ENCODE measurements at places on chromosomes 13 and 19.

DNA sequence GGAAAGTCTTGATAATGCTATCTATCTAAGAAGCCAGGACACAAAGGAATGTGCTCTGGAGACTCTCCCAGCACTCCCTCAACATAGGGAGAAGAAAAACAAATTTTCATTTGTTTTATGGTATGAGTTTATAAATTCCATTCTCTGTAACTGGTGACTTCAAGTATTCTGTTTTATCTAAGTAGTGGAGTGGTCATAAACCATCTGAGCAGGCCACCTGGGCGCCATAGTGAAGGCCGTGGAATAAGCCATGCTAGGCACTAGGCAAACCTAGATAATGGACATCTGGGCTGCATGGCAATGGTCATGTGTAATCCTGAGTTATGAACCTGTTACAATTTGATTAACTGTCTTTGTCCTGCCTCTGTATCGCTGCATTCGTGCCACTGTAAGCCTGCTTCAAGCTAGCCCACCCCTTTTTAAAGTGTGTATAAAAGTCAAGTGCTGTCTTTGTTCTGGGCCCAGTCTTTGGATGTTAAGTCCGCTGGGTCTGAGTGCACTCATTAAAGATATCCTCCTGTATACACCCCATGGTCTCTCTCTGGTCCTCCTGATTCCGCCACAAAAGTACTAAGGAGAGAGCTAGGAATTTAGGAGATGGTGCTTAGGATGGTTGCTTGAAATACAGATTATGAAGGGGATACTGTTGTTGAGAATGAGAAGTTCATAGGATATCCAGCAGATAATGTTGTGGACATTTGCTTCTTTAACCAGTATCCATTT is 13.2 kb downstream of the GTF2F2 start:
- DNase-seq: peak; percentile 25

DNA sequence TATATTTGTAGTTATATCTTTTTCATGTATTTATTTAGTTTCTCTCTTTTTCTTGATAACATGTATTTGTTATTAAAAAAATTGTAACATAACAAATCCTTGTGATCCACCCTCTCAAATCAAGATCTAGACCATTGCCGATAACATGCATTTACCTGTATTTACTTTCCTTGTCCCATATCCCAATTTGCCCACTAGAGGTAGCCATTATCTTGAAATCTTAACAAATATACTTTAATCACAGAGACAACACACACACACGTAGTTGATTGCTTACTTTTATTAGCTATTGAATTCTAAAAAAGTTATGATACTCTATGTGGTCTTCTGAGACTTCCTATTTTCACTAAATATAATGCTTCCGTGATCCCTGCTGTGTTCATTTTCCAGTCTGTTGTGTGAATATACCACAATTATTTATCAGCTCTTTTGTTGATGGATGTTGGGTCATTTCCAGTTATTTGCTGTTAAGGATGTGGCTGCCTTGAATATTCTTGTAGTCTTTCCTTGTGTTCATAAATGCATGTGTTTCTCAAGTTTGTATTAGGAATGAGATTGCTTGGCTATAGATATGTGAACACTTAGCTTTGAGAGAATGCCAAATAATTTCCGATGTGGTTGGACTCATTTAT is 31.3 kb upstream of the ZMYM2 start:
- DNase-seq: no peak

GRCh38 chr13:39259371-39260140 is 221.3 kb downstream of the NHLRC3 start:
- no peak for DNase-seq

- DNase-seq: no peak
Observed at GRCh38 chr13:24250376-24251057, 58.9 kb upstream of the C1QTNF9 start.

GRCh38 chr13:98232456-98232855 is 55.4 kb upstream of the RNF113B start:
- no peak for DNase-seq

DNA sequence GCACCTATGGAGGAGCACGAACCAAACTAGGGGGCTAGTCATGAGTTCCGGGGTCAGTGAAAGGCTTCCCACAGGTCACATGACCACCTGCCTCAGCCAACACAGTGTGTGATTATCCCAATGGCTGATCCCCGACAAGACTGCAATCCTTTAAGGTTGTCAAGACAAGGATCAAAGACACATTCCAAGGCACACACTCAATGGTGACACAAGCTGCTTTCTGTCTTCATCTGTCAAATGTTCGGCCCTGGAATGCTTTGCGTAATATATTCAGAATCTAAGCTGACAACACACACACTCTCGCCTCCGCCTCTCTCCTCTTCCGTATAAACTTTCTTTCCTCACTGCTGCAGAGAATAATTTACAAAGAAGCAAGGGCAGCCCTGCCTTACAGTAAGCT is 11.7 kb downstream of the RANBP3 start:
- no peak for DNase-seq

DNA sequence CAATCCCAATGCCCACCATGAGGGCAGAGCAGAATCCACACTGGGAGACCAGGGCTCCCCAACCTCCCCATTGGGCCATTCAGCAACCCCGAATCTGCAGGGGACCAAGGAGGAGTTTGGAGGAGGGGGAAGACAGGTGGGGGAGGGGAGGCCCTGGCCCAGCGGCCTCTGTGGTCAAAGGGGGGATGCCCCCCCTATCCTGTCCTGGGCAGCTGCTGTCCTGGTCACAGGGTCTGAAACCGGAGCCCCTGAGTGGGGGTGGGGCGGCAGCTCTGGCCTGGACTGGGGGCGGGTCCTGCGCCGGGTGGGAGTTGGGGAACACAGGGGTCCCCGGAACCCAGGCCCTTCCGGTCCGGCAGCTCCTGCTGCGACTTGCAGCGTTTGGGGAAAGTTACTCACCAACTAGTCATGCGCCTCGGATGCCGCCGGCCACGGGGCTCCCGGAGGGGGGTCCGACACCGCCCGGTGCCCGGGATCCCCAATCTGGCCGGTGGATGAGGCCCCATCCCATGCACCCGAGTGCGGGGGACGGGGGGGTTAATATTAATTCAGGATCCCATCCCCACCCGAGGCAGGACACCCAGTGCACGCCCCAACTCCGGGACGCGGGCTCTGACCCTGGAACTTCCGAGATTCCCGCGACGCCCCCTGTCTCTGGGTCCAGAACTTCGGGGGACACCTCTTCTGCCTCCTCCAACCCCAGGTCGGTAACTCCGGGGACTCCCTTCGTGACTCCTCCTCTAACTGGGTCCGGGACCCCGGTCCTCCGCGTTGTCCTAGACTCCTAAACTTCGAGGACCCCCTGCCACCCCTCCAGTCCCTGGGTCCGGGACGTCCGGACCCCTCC is 872 bp downstream of the HOMER3 start:
- DNase-seq: no peak

GRCh38 chr19:35868172-35868822 is at the start of gene APLP1:
Gene APLP1 (plus strand): TSS chr19:35868574. CDS start chr19:35868637, 63 bp downstream.
- DNase-seq: peak; percentile 90

Data from BE2C (cell line).